Activated CD8-positive, alpha-beta memory T cell treated with anti-CD3 and anti-CD28 coated beads, Interleukin-2, amount 50 U/mL, for 48 hours (primary cell): ENCODE measurements at places on chromosomes 16 and 17.

GRCh38 chr16:83296505-83296904 is 511.3 kb upstream of the HSBP1 start:
- DNase-seq: no peak

DNA sequence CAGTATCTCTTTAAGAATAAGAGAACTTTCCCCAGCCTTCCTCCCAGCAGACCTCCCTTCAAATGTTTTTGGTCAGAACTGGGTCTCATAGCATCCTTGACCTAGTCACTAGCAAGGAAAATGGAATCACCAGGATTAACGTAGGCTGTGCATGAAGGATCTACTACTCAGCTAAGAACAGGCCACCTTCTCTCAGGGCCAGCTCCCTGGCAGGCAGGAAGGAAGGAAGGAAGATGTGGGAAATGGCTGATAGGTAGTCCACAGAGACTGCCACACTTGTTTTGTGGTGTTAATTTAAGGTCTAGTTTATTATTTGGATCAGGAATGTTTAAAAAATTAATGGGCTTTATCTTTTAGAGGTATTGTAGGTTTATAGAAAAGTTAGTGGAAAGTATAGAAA is 136.4 kb downstream of the SPECC1 start:
- no peak for DNase-seq

DNA sequence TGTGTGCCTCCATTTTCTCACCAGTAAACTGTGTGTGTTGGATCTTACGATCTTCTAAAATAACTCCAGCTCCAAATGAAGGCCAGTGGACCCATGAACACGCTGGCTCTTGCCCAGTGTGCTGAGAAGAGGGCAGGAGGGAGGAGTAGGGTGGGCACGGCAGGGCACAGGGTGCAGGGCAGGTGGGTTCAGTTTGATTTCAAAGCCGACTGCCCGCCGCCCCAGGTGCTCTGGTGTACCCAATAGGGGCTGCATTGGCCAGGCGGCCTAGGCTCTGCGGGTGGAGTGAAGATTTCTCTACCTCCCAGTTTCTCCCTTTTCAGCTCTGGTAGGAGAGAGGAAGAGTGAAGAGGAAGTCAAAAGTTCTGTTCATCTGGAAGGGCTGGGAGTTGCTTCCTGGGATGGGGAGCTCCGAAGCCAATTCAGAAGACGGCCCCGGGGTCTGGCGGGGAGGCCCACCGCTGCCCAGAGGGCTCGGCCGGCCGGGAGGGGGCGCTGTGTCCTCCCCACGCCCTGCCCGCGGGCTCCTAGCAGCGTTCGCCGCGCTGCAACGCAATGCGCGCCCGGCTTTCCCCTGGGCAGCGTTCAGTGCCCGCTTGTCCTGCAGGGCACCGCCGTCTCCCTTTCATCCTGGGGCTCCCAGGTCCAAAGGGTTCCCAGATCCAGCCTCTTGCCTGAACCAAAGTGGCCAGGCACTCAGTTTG is 1.1 kb upstream of the CRHR1 start:
- peak; percentile 89 for DNase-seq

- no peak for DNase-seq
These were observed 6.2 kb upstream of the CPSF4L start for GRCh38 chr17:73267648-73268537.

DNA sequence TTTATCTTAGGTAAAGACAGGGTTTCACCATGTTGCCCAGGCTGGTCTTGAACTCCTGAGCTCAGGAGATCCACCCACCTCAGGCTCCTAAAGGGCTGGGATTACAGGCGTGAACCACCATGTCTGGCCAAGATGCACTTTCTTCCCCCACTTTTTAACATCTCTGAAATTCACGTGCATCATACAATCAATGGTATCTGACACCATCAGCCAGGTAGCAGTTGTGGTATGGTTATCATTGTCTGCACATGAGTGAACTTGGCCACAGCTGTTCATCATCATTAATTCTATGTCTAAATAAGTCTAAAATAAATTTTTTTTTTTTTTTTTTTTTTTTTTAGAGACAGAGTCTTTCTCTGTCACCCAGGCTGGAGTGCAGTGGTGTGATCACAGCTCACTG is 34.2 kb upstream of the MYLK3 start:
- DNase-seq: no peak
